Eye (tissue), 1 donor: ENCODE measurements at places on chromosomes 6 and 20.

DNA sequence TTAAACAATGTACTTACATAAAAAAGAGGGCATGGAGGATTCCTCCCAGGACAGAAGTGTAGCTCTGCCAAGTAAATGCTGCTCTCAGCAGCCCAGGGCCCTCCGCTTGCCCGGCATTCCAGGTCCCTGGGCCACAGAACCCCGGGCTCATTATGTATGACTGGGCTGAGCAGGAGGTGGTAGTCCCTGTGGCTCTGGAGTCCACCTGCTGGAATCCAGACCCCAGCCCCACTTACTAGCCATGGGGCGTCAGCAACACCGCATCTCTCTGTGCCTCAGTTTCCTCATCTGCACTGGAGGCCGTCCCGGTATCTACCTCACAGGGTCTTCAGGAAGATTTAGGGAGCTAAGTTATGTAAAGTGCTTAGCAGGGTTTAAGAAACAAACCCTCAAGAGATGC is 55.4 kb downstream of the PSMG4 start:
- DNase-seq, result no peak

- peak; percentile 28 for DNase-seq
Observed at GRCh38 chr6:28496099-28496779, 19.4 kb downstream of the GPX6 start.

- no peak for DNase-seq
Observed at GRCh38 chr6:32906539-32906938, 34.3 kb downstream of the HLA-DMB start.

DNA sequence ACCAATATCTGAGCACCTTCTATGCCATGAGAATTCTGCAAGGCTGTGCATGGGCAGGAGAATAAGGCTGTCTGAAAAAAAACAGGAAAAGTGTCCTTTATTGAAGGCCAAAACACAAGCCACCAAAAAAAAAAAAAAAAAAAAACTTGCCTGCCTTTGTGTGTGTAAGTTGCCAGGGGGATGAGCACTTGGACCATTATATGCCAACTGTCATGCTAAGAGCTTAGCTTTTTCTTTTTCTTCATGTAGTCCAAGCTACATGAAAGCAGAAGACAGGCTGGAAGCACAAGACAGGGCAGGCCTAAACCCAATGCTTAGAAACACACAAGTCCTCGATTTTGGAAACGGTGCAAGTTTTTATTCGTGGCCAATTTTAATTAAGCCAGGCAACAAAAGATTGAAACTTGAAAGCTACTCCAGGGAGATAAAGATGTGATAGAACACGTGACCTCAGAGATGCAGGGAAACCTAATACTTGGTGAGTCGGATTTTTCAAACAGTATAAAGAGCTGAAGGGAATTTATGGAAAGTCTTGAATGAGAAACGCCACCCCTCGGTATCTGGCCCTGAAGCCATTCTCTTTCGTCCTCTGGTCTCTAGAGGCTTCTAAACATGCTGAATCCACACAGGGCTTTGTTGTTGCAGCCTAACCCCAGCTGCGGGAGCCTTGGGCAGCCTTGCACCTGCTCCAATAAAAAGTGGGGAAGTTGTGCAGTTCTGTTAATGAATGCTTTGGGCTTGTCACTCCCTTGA is 8.6 kb downstream of the BMP7 start:
- peak; percentile 70 for DNase-seq
